ENCODE measurements at places on chromosomes 11 and 22.
A peak's percentile ranks its signal among the peaks of the same experiment; 100 is the strongest.

GRCh38 chr11:84437071-84437980 is 1151.2 kb upstream of the CCDC90B start:
- no peak for DNase-seq

GRCh38 chr22:45686836-45687235 is 15.2 kb downstream of the ATXN10 start:
- no peak for DNase-seq

DNA sequence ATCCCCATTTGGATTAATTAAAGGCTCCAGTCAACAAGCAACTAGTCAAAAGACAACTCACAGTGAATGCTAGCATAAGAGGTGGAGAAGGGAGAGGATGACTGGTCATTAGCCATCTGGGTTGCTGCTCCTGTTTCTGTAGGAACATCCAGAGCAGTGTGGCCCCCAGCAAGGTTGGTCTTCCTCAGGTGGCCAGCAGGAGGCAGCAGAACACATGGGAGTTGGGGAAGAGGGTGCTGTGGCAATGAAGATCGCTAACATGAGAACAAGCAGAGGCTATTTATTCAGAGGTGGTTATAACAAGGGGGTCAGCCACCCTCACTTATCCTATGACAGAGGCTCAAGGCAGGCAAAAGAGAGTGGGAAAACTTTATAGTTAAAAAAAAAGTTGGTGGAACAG is 21.3 kb downstream of the IZUMO1R start:
- peak; percentile 34 for DNase-seq

DNA sequence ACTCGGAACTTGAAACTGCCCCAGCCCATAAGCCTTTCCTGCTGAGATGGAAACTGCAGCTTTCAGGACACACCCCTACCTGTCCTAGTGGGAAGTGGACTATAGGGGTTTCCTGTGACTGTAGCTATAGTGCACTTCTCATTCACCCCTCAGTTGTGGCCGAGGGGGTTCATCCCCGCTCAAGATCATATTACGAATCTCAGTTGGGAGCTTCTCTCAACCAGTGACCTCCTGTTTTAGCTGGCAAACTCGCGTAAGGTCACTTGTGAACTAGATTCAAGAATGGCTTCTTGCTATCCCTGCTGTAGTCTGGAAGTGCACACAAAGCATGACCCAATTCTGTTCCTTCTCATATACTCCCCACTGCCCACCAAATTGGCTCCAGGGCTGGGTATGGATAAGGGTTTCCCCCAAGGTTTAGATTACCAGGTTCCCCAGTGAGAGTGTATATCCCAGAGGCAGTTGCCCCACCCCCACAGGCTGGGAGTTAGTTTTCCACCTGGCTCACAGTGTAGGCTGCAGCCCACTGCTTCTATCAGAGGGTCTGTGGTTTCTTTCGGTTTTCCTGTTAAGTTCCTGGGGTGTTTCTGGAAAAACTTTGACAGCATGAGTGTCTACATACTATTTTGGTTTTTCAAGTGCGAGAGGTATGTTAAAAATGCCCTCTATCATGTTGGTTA is 812.9 kb downstream of the JRKL start:
- DNase-seq = no peak

GRCh38 chr22:26898946-26899605 is 241.7 kb downstream of the MIAT start:
- no peak for DNase-seq

GRCh38 chr11:69609351-69609750 is 31.6 kb upstream of the CCND1 start:
- no peak for DNase-seq

DNA sequence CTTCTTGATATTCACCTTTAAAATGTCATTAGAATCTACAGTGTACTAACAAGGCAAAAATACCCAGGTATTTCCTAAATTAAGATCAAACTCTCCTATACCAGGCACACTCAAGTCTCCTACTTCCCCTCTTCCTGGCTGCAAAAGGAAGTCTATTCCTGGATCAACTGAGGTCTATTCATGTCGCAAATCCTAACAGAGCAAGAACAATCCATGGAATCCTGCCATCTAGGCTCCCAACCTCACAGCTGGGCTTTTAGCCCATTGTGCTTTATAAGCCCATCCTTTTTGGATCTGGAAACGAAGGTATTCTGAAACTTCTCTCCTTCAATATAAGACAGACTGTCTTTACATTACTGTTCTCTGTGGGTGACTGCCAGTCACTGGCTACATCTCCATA is 161.8 kb downstream of the SOX6 start:
- no peak for DNase-seq

DNA sequence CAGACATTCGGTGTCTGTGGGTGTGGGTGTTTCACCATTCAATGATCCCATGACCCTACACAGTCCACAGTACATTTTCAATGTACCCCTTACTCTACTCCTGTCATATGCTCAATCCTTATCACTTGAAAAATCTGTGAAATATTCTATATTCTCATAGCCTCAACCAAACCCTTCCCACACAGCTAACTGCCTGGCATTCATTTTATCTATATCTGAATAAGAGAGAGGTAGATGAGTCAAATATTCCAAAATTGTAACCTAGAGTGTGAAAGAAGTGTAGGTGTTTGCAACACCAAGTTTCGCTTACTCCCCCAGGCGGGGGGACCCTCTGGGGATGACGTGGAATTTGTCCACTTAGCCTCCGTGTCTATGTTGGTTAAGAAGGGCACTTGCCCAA is 354.8 kb downstream of the ETS1 start:
- DNase-seq = peak; percentile 51

All from stimulated activated CD4-positive, alpha-beta T cell treated with anti-CD3 and anti-CD28 coated beads, Interleukin-4, amount 100 ng/mL, for 1 hour (primary cell).